Stimulated activated CD4-positive, alpha-beta T cell treated with anti-CD3 and anti-CD28 coated beads, Interleukin-1b, Interleukin-23, amount 100 ng/mL, for 1 hour (primary cell): ENCODE measurements at places on chromosomes 16 and 17.

- DNase-seq: no peak
Observed at GRCh38 chr16:11632455-11632939, 35.8 kb upstream of the SNN start.

- DNase-seq: no peak
Observed at GRCh38 chr16:67807148-67807682, 526 bp downstream of the TSNAXIP1 start.

GRCh38 chr17:63190821-63191370 is 224.9 kb downstream of the TANC2 start:
- no peak for DNase-seq

DNA sequence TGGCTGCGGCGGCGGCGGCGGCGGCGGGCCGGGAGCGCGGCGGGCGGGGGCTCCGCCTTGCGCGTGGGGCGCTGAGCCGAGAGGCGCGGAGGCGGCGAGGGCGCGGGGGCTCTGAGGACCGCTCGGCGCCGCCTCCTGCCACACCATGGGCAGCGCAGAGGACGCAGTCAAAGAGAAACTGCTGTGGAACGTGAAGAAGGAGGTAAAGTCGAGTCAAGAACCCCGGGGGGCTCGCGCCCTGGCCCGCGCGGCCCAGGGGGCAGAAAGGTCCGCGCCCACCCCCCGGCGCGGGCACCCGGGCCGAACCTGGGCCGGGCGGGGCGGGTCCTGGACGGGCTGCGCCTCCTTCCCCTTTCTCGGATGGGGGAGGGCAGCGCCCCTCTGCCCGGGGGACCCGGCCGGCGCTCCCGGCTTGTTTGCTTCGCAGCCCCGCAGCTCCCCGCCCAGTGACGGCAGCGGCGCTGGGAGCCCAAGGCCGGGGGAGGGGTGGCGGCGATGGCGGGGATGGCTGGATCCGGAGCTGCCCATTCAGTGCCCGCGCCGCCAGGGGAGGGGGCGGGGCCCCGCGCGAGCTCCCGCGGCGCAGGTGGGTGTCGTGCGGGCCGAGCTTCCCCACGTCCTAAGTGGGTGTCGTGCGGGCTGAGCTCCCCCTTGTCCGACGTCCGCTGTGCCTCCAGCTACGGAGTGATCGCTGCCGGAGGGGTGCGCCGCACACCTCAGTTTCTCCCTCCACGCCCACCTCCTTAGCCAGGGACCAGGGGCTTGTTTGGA is 428 bp downstream of the SGSM2 start:
- no peak for DNase-seq

GRCh38 chr17:58335779-58336455 is 7.3 kb upstream of the TSPOAP1 start:
- DNase-seq: no peak

DNA sequence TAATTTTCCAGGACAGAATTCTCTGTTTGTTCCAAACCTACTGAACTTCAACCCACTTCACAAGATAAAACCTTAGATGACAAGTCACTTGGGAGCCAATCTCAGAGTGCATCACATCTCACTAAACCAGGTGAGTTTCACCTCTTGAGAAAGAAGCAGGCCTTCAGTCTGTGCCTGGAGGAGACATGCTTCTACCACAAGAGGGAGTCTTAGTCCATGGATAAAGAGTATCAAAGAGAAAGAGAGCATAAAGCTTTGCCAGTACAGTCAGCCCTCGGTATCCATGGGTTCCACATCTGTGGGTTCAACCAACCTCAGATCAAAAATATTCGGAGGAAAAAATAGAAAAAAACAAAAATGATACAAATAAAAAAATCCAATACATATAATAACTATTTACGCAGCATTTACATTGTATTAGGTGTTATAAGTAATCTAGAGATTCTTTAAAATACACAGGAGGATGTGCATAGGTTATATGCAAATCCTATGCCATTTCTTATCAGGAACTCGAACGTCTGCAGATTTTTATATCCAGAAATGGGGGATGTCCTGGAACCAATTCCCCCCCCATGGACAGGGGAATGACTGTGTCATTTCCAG is 37.7 kb downstream of the DUSP14 start:
- DNase-seq: no peak

GRCh38 chr16:13108126-13108525 is 206.7 kb downstream of the SHISA9 start:
- DNase-seq: no peak

GRCh38 chr16:88742896-88743605 is 36.7 kb downstream of the CTU2 start:
- no peak for DNase-seq

- DNase-seq: no peak
Observed at GRCh38 chr16:76729525-76729924, 452.3 kb downstream of the CNTNAP4 start.

- no peak for DNase-seq
Observed at GRCh38 chr17:64694207-64694606, 32.1 kb upstream of the SMURF2 start.

- no peak for DNase-seq
Observed at GRCh38 chr17:33459078-33459940, 166.2 kb upstream of the ASIC2 start.

- DNase-seq: no peak
Observed at GRCh38 chr16:2150418-2151187, 2.2 kb downstream of the RAB26 start.

- no peak for DNase-seq
Observed at GRCh38 chr16:82008957-82009592, 2.2 kb downstream of the SDR42E1 start.

- DNase-seq: no peak
Observed at GRCh38 chr17:75266316-75267152, 4.5 kb downstream of the MIF4GD start.

DNA sequence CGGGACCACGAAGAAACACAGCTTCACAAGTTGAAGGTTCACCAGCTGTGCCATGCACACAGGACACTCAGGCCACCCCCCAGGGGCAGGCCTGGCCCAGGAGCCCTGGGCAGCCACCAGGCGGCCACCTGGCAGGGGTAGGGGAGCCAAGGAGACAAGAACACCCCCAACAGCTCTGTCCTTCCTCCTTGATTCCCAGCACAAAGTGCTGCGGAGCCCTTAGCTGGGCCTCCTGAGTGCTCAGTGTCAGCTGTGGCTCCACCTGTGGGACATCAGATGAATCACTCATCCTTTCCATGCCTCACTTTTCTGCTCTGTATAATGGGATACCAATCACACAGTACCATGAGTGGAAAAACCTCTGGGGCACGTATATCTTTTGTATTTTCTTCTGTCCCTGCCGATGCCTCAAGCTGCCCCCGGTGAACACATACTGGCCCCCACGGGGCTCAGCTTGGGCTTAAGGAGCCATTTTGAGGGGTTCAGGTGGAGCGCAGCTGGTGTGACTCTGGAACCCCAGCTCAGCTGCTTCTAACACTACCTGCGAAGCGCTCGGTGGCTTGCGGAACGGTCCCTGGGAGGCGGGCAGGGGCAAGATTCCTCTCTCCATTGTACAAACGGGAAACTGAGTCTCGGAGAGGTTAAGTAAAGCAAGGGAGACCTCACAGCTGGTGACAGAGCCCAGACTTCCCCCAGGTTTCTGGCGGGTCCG is 12.0 kb downstream of the GALK1 start:
- DNase-seq: no peak

DNA sequence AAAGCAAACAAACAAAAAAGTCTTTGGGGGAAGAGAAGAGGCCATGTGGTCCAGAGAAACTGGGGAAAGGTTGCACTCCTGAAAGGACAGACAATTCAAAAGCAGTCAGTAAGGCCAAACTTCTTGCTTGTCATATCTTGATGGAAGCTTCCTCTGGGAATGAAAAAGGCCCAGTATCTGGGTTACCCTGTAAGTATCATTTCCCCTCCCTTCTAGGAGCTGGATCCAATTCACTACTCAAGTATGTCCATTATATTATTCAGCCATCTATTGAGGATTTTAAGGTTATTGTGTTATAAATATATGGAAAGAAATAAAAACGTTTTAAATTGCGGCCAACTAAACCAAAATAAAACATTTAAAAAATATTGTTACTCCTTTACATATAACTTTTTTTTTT is 26.0 kb upstream of the MON1B start:
- no peak for DNase-seq

DNA sequence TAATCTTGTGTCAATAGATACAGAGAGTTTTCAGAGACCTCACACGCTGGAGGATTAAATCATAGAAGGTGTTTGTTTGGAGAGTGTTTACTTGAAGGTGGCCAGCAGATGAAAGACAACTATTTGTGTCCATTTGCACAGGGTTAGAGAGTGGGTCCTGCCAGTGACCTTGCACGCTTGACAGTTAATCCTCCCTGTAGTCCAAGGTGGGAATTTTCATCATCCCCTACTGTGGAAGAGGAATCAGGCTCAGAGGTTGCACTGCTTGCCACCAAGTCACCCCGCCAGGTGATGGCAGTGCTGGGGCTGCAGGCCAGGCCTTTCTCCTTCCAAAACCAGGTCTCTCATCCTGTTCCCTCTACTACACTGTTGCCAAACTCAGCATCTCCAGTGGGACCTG is 12.3 kb downstream of the CDH1 start:
- no peak for DNase-seq

DNA sequence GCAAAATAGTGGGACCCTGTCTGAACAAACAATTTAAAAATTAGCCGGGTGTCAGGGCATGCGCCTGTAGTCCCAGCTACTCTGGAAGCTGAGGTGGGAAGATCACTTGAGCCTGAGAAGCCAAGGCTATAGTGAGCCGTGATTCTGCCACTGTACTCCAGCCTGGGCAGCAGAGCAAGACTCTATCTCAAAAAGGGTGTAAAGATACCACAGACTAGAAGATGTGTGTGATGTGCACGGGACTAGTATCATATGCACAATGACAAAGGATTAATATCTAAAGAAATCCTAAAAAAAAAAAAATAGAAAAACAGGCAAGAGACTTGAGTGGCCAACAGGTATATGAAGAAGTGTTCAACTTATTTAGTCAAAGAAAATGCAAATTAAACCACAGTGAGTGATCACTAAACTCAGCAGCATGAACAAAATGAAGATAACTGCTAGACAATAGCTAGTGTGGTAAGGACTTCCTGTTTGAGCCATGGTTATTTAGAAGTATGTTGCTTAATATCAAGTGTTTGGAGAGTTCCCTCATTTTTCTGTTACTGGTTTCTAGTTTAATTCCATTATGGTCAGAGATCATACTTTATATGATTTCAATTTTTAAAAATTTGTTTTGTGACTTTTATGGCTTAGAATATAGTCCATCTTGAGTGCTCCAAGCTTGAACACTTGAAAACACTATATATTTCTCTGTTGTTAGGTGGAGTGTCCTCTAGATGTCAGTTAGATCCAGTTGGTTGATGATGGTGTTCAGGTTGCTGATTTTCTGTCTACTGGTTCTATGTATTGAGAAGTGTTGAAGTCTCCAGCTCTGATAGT is 14.7 kb upstream of the SLX4 start:
- no peak for DNase-seq

GRCh38 chr17:77049440-77049839 is 91.3 kb upstream of the SEC14L1 start:
- DNase-seq: no peak

DNA sequence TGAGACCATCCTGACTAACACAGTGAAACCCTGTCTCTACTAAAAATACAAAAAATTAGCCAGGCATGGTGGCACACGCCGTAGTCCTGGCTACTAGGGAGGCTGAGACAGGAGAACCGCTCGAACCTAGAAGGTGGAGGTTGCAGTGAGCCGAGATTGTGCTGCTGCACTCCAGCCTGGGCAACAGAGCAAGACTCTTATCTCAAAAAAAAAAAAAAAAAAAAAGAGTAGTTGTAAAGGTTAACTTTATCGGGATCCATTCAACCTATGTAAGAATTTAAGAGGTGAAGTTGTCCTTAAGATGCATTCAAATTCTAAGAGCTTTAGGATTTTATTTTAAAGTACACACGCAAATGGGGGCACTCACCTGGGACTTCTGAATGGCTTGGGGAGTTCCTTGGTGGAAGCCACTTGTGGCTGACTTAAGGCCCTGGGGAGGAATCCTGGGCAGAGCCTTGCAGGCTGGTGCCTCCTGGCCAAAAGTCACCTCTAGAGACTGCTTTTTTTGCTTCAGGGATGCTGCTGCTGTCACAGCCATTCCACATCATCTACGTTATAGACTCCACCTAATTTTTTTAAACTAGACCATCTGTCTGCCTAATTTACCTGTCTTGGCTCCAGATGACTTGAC is 3.3 kb downstream of the CTCF start:
- no peak for DNase-seq

DNA sequence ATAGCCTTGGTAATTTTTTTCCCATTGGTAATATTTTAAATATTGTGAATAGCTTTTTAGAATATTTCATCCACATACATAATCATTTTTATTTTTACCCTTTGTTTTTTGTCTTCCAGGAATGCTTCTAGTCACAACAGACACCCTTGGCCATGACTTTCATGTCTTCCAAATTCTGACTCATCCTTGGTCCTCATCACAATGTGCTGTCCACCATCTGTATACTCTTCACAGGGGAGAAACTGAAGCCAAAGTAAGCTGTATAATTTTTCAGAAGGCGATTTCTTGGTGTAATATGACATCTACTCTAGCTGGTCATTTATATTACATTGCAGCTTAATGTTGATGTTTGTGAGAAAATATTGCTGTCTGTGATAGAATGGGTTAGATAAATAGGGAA is 269.4 kb downstream of the BCAS3 start:
- no peak for DNase-seq

- no peak for DNase-seq
Observed at GRCh38 chr17:40532520-40533253, 31.3 kb upstream of the TNS4 start.

- no peak for DNase-seq
Observed at GRCh38 chr17:31693433-31694220, 165.4 kb downstream of the COPRS start.

DNA sequence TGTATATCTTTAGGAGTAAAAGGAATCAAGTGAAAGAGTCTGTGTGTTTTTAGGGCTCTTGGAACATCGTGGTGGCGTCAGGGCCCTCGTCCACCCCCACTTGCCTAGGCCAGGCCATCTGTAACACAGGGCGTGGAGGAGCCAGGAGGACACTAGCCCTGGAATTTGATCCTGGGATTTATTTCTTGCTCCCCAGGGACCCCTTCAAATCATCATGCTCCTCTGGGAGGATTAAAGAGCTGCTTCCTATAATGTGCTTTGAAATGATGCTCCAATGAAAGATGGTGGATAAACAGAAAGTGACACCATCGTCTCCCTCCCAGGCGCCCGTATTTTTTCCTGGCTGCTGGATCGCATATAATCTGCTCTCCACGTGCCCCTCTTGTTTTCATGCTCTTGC is 113.3 kb downstream of the AATF start:
- no peak for DNase-seq
